DMS 273 treated with DMSO at 0.1 percent for 48 hours (cell line): ENCODE measurements at places on chromosomes 1 and 21.

- no peak for DNase-seq
Measured at GRCh38 chr1:245765230-245766000, 610.6 kb downstream of the KIF26B start.

DNA sequence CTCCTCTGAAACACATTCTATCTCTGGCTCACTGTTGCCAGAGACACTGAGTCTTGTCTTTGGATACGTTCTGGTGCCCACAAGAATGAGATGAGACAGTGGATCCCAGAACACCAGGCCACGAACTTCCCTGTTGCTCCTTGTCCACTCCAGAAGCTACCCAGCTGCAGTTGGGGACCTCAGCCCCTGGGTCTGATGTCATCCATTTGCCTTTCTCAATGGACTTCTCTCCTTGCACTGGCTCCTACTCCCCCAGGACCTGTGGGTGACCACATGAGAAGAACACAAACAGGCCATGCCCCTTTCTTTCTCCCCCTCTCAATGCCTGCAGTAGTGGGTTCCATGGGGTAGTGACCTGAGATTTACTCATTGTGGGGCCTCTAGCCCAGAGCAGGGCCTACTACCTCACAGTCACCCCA lies 5.9 kb downstream of the NBPF1 start:
- DNase-seq, result no peak

GRCh38 chr1:223076362-223076761 lies 66.7 kb downstream of the TLR5 start:
- no peak for DNase-seq

DNA sequence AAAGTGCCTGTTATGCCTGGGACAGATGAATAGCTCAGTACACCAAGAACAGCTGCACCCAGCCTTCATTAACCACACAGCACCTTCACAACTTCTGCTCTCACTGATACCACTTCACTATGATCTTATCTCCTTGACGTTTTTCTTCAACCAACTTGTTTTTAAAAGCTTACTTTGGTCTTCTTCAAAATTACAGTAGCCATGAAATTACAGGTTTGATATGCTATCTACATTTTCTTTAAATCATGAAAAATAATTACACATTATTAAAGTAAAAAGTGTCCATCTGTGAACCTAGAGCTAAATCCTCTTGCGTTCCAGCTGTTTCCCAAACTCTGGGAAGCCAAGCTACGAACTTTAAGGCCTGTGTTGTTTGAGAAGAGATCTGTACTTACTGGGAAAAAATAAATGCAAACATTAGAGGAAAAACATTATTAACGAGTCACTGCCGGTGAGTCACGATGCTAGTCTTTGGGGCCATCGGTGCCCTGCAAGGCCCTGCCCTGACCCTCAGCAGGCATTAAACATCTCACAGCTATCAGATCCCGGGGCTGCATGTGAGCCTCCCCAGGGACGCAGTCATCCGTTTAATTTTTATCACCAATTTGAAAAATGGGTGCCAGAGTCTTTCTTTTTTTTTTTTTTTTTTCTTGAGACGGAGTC lies 56.3 kb upstream of the GPR153 start:
- DNase-seq, result no peak

DNA sequence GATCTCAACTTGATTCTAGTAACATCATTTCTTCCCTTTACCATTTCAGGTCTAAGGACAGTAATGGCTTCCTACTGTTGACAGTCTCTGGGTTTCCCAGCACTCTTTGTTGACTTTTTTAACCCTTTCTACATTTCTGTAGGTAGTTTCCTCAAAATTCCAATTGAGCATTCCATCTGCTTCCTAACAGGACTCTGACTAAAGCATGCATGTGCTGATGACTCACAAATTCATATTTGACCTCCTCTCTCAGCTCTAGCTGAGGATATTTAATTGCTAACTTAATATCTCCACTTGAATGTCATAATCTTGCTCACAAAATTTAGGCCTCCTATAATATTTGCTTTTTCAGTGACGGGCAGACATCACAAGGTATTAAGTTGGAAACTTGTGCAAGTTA lies 93.3 kb upstream of the ZNHIT6 start:
- no peak for DNase-seq

GRCh38 chr1:112754116-112754628 lies 39.0 kb upstream of the PPM1J start:
- DNase-seq, result no peak

DNA sequence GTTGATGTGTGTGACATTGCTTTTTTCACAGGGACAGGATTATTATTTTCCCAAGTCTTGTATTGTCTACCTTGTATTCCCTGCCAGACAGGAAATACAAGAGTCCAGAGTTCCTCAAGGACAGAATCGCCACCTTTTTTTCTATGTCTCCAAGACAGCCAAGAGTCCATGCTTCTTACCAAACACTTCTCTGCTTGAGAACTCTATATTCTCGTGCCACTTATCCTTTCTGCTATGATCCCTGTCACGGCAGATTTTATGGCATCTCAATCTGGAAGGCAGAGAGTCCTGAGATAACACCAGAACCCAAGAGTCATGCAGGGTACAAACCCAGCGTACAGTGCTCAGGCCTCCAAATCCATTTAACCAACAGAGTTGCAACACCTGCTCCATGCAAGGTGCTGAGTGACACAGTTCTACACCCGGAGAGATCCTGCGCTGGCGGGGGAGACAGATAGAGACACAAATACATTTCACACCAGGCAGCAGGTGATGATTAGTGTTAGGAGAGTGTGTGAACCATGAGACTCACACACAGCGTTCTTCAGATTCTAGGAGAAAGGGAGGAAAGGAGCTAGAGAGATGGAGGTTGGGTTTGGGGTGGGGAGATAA lies 107.6 kb downstream of the NAV1 start:
- DNase-seq, result no peak

DNA sequence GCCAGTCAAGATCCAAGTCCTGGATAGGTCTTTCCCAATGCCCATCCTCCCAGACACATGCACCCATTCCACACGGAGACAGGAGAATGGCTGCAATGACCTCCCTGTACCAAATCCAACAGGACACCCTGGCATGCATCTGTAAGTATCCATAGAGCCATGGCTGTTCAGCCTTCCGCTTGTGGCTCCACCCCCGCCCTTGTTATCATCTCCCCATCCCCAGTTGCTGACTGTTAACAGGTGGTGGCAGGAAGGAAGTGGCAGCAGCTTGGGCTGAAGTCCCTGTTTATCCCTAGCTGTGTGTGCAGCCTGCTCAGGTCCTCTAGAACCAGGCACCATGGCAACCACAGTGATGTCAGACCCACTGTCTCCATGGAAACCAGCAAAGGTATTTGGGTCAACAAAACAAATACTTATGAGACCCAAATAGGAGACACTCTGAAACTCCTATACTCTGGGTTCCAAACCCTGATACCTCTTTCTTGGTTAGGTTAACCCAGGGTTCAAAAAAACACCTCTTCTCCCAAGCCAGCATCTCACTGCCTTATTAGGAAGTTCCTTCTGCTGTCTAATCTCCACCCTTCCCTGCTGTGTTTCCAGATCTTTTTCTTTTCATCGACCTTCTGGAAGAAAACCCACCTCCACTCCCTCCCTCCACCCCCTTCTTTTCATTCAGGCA lies 721 bp downstream of the PBXIP1 start:
- peak; percentile 81 for DNase-seq

GRCh38 chr21:34724131-34724856 lies 55.5 kb downstream of the CLIC6 start:
- no peak for DNase-seq

- no peak for DNase-seq
Measured at GRCh38 chr1:205938682-205939081, 4.6 kb downstream of the SLC26A9 start.

DNA sequence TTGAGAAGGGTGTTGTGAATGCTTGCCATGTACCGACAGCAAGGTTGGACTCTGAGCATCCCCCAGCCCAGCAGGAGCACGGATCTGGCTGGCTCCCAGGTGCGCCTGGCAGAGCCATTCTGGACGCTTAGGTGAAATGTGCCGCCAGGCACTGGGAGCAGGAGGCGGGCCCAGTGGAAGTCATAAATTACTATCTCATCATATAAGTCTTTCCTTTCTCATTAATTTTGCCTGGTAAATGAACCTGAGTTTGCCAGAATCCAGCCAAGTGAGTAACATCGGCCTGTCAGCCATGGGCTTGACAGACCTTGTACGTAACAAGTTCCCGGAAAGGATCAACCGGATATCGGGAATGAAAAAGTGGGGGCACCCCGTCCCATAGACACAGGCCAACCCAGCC lies 179.5 kb upstream of the ARHGEF16 start:
- no peak for DNase-seq

GRCh38 chr1:118960026-118960561 lies 28.0 kb downstream of the TBX15 start:
- no peak for DNase-seq

GRCh38 chr1:10074059-10074851 lies 41.5 kb downstream of the UBE4B start:
- no peak for DNase-seq

DNA sequence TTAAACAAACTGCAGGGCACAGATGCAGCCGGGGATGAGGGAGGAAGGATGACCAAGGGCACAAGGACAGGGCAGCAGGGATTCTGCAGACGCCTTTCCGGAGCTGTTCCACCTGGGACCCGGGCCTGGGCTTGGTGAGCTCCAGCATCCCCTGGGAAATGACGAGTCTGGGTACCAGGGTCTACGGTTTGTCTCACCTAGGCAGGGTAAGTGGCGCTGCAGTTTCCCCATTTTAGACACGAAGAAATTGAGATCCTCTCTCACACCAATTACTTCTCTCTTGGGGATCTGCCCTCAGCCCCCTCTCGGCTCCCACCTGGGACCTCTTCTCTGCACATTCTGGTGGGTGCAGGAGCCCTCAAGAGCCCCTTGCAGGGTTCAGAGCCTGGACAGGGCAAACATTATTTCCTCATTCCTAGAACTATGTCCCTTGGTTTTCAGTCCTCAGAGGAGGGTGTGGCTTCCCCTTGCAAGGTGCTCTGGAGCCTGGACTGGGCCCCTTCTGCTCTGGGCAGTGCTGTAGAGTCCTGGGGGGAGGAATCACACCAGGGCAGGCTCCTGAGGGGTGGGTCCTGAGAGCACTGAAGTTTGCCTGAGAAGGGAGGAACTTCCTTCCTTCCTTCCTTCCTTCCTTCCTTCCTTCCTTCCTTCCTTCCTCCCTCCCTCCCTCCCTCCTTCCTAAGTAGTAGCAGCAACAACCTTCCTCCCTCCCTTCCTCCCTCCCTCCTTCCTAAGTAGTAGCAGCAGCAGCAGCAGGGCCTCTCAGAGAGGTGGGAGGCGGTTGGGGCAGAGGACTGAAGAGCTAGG lies 16.0 kb downstream of the RAP1GAP start:
- no peak for DNase-seq

- DNase-seq, result no peak
Measured at GRCh38 chr21:33972539-33972938, 56.9 kb upstream of the ATP5PO start.

GRCh38 chr1:48570568-48570967 lies 98.6 kb upstream of the SPATA6 start:
- DNase-seq, result no peak

DNA sequence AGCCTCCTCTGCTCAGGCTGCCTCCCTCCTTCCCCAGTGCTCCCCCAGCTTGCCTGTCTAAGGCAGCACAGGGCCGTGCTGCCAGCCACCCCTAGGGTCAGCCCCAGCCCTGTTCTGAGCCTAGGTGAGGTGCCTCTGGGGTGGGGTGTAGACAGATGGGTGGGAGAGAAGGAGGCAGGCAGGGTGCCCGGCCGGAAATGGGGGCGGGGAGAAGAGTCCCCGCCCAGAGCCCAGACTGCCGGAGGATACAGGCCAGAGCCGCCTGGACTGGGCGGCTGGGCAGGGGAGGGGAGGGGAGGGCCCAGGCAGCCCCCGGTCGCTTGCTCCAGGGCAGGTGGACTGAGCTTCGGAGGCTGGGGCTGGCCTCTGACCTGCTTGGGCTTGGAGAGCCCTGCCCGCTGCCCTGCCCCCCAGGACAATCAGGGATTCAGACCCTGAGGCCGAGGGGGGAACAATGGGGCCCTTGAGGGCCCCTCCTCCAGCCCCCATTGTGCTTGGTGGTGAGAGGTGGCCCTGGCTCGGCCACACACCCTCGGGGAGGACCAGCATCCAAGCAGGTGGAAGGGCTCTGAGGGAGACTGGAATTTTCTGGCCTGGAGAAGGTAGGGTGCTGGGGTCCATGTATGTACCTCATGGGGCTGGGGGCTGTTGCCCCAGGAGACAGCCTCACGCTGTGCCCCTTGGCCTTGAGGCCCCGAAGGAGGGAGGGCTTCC lies at the start of gene GJC2:
Gene GJC2 (plus strand): TSS at position 525 of the 714 bp plus-strand sequence. CDS start 7,829 bp downstream, outside the sequence.
- DNase-seq, result no peak

DNA sequence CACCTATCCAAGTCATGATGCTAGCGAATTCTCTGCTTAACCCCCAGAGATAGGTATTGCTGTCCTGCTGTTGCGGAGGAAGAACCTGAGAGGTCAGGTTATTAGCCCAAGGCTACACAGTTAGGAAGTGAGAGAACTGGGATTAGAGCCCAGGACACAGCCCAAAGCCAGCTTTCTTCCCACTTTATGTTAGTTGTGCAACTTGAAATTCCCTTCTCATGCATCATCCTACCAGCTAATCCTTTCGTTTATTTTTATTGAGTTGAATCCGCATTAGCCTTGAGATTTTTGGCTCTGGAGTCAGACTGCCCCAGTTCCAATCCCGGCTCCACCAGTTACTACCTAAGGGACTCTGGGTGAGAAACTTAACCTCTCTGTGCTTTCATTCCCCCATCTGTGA lies 65.4 kb downstream of the PLEKHA6 start:
- no peak for DNase-seq

GRCh38 chr1:17027403-17027802 lies 15.7 kb upstream of the ATP13A2 start:
- DNase-seq, result no peak

DNA sequence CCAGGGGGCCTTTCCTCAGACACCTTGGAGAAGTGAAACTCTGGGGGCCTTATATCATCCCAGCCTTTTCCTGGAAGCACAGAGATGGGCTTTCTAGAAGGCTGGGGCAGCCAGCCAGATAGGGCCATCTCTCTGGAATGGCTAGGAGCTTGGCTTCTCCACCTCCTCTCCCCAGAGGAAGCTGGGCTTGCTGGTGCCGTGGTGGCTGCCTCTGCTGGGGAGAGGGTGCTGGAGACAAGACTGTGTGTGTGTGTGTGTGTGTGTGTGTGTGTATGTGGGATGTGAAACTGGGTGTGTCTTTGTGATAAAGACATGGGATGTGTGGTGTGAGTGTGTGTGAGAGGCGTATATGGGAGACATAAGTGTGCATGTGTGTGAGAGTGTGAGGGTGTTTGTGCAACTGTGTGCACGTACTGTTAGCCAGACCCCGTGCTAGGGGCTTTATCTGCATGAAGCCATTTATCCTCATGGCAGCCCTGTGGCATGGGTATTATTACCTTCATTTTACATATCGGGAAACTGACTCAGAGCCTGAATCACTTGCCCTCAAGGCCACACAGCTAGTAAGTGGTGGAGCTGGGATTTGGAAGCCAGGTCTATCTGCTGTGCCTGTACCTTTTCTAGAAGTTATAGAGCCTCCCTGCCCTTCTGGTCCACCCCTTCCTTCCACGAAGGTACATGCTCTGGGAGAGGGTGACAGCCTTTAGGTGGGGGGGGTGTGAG lies 44.2 kb downstream of the PTPRU start:
- no peak for DNase-seq

GRCh38 chr1:70874063-70874462 lies 173.6 kb downstream of the PTGER3 start:
- no peak for DNase-seq
